ENCODE measurements at places on chromosomes 2 and 18. TPM values are rescaled to one million over a fixed set of nuclear protein-coding genes. Genes with fewer than 3 reads are reported as not detected.

The RGPD5 gene
- 22.5 TPM for total RNA-seq

The MSTN gene
- total RNA-seq: not detected

The ALPG gene
- not detected for total RNA-seq

The ZBTB14 gene
- total RNA-seq: 22.5 TPM

The CCDC68 gene
- total RNA-seq: not detected

The NAT8 gene
- total RNA-seq: not detected
